ENCODE measurements at places on chromosomes 12 and 14. TPM values are rescaled to one million over a fixed set of nuclear protein-coding genes. Genes with fewer than 3 reads are reported as not detected.

DNA sequence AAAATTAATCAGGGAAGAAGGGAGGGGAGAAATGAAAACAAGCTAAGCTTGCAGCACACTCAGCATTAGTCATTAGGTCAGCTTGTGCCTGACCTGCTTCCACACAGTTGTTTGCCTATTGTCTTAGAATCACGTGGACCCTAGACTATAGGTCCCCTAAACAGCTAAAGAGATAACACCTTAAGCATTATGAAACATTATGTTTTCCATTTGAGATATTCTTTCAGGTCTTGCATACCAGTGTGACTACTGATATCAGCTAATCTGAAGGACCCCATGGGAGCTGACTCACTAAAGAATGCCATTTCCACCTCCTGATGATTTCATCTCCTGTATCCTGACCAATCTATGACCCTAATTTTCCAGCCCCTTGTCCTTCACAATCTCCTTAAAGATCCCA is 154.1 kb upstream of the FUT8 start:
- no peak overlapping the region for H3K27ac ChIP-seq
- no peaks in the 10 kb centered on the region for H3K4me1 ChIP-seq
- no peak overlapping the region for H3K4me3 ChIP-seq
- no peaks in the 10 kb centered on the region for H3K36me3 ChIP-seq
- no peaks in the 10 kb centered on the region for H3K27me3 ChIP-seq

DNA sequence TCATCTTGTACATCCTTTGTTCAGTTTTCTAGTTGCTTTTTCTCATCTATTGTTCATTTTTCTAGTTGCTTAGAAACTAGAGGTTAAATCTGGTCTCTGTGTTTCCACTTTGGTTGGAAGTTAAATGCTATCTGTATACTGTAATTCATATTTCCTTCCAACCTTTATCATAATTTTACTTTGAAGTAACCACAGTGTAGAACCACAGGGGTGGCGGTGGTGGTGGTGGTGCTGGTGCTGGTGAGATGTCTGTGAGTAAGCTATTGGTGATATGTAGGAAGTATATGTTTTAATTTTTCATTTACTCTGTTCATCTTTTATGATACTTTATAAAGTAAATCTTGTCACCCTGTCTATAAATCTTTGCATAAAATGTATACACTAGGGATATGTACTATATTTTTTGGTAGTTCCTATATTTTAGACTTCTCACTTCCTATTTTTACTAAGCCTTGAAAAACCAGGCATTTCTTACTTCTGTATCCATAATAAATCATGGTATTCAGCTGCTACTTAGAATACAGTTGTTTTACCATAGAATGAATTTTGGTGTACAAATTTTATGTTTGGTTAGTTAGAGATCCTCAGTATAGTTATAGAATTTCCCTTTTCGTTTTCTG is 31.9 kb downstream of the CCDC91 start:
- H3K4me3 ChIP-seq, result peak overlapping the region; percentile 72
- H3K27ac ChIP-seq, result peak overlapping the region; percentile 52
- no peaks in the 10 kb centered on the region for H3K27me3 ChIP-seq
- peak; percentile 11 for DNase-seq
- H3K4me1 ChIP-seq, result peaks cover 39% of the 10 kb centered on the region
- peaks cover 9% of the 10 kb centered on the region for H3K36me3 ChIP-seq

Gene FOXG1
- total RNA-seq, result not detected

Gene CLEC2B
- 90.8 TPM for total RNA-seq

Gene SLC8A3
- total RNA-seq, result 0.37 TPM

GRCh38 chr12:67531501-67531900 is 117.0 kb upstream of the DYRK2 start:
- H3K4me3 ChIP-seq, result no peak overlapping the region
- H3K27ac ChIP-seq, result no peak overlapping the region
- peaks cover 3% of the 10 kb centered on the region for H3K27me3 ChIP-seq
- peaks cover 3% of the 10 kb centered on the region for H3K4me1 ChIP-seq

- no peak overlapping the region for H3K4me3 ChIP-seq
- no peaks in the 10 kb centered on the region for H3K27me3 ChIP-seq
- H3K4me1 ChIP-seq, result peaks cover 36% of the 10 kb centered on the region
- H3K27ac ChIP-seq, result no peak overlapping the region
- DNase-seq, result no peak
Observed at GRCh38 chr12:27868139-27868538, 88.1 kb upstream of the MANSC4 start.

DNA sequence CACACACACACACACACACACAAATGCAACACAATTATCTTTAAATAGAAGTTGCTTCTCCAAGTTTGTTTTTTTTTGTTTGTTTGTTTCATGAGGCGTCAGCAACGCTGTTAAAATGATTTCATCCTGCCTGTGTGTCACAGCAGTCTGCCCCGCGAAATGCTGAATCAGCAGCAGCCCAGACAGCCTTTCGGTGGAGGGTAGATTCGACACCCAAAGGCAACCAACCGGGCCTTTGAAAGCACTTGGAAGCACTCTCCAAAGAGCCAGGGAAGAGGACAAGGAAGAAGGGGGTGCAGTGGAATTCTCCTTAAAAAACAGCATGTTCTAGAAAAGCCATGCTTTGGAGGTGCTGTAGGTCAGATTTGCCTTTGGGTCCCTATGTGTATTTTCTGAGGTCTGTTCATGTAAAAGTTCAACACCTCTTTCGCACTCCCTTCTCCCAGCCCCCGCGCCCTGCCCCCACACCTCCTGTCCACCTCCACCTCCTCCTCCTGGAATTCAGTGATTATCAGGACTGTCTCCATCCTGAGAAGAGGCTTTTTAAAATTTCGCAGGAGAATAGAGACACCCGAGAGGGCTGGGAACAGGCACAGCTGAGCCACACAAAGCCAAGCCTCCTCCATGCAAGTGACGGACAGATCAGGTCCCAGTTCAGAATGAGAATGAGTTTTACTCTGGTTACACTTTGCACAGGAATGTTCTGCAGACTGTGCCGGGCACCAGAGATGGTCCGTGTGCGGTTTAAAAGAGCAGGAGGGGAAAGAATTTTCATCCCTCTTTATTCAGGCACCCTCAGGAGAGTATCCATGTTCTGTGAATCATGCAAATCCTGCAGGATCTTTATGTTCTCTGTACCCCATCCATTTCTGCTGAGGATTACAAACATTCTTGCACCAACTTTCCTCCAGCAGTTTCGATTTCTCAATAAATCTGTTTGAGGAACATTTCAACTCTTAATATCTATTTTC is 177.9 kb downstream of the ETV6 start:
- H3K36me3 ChIP-seq, result peaks cover 5% of the 10 kb centered on the region
- no peaks in the 10 kb centered on the region for H3K27me3 ChIP-seq
- DNase-seq, result no peak
- H3K27ac ChIP-seq, result no peak overlapping the region

Gene OR4E2
- total RNA-seq, result not detected

Gene NKX2-1
- not detected for total RNA-seq

DNA sequence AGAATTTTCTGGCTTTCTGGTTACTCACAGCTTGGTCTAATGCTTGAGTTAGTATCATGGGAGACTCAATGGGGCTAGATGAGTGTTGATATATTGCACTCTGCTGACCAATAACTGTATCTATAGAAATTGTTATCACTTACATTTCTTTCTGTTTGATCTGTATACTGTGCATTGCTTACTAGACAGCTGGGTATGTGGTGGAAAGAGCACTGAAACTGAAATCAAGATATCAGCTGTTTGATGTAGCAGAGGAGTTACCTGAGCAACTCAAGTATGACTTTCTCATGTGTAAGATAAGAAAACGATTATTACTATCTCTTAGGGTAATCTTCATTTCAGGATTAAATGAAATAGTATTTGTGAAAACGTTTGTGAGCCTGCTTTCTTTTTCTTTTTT is 183.0 kb downstream of the SLC15A5 start:
- no peak overlapping the region for H3K27ac ChIP-seq
- no peak overlapping the region for H3K4me3 ChIP-seq
- H3K4me1 ChIP-seq, result no peaks in the 10 kb centered on the region
- no peak for DNase-seq
- H3K36me3 ChIP-seq, result no peaks in the 10 kb centered on the region

DNA sequence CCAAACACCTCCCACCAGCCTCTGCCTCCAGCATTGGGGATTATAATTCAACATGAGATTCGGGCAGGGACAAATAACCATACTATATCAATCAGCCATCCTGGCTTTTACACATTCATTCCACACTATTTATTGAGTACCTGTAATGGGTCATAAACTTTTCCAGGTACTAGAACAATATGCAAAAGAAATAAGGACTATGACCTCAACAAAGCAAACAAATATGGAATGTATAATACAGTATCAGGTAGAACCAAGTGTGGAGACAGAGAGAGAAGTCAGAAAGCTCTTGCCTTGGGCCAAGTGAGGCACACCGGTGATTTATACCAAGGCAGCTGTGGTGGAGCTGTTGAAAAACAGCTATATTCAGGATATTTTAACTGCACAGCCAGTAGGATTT is 116.3 kb downstream of the TSPAN8 start:
- H3K27me3 ChIP-seq, result no peaks in the 10 kb centered on the region
- no peaks in the 10 kb centered on the region for H3K36me3 ChIP-seq
- H3K27ac ChIP-seq, result no peak overlapping the region
- H3K4me3 ChIP-seq, result no peak overlapping the region
- no peaks in the 10 kb centered on the region for H3K4me1 ChIP-seq

- H3K27ac ChIP-seq, result peak within 1 kb of the TSS; percentile 55
- H3K36me3 ChIP-seq, result peaks cover 7% of the 10 kb centered on the region
- peaks cover 13% of the 10 kb centered on the region for H3K4me1 ChIP-seq
- peak within 1 kb of the TSS; percentile 95 for H3K4me3 ChIP-seq
Observed at GRCh38 chr14:70416725-70417349, at the start of gene SYNJ2BP. Gene SYNJ2BP, minus strand, starts transcription at chr14:70417090. Its CDS starts 127 bp downstream, at chr14:70416963.

DNA sequence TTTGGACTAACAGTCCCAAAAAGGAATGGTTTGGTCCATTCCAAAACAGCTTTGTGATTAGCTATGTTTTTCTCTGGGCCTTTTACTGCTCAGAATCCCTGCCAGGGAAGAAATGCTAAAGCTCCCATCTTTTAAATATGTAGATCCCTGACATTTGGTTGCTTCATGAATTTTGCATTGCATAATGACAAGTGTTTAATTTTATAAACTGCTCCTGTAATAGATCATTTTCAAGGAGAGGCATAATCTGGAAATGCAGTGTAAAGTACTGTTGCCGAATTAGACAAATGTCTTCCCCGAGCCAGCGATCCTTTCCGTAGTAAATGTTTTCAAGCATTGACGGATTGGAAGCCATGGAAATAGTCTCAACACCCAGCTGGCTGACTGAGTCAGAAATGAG is 291.3 kb upstream of the PRKD1 start:
- no peak overlapping the region for H3K4me3 ChIP-seq
- H3K36me3 ChIP-seq, result no peaks in the 10 kb centered on the region
- no peak for DNase-seq
- no peak overlapping the region for H3K27ac ChIP-seq

Gene CIDEB
- total RNA-seq, result 13.2 TPM

GRCh38 chr12:11075642-11076041 is 13.5 kb upstream of the TAS2R46 start:
- DNase-seq, result no peak
- no peak overlapping the region for H3K27ac ChIP-seq
- no peaks in the 10 kb centered on the region for H3K4me1 ChIP-seq
- H3K36me3 ChIP-seq, result no peaks in the 10 kb centered on the region
- H3K4me3 ChIP-seq, result no peak overlapping the region

DNA sequence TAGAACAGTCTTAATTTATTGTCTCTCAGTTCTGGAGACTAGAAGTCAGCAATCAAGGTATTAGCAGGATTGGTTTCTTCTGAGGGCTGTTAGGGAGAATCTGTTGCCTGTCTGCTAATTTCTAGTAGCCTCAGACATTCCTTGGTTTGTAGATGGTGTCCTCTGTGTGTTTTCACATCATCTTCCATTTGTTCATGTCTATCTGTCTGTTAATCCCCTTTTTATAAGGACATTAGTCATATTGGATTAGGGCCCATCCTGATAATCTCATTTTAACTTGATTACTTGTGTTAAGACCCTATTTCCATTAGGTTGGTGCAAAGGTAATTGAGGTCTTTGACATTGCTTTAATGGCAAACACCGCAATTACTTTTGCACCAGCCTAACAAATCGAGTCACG is 34.3 kb downstream of the TBC1D15 start:
- H3K4me1 ChIP-seq, result peaks cover 14% of the 10 kb centered on the region
- no peak overlapping the region for H3K4me3 ChIP-seq
- H3K27ac ChIP-seq, result no peak overlapping the region

DNA sequence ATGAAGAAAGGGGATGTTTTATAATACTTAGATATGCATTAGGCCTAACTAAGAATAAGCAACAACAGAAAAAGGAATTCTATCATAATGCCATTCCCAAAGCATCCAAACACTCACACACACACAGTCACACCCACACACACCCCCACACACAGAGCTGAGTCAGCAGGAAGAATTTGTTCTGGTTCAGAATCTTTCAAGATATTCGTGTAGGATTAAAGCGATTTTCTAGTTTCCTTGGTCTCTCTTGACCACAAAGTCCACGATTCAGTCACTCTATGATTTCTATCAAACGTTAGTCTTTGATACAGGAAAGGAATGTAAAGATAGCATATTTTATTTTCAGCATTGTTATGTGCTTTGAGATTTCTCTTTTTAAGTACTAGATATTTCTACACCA is 382.6 kb upstream of the DCN start:
- H3K27ac ChIP-seq, result no peak overlapping the region
- no peak for DNase-seq
- no peaks in the 10 kb centered on the region for H3K27me3 ChIP-seq
- H3K4me3 ChIP-seq, result no peak overlapping the region
- H3K4me1 ChIP-seq, result peaks cover 4% of the 10 kb centered on the region
- H3K36me3 ChIP-seq, result no peaks in the 10 kb centered on the region

GRCh38 chr12:47281667-47282171 is 202.0 kb upstream of the AMIGO2 start:
- H3K27me3 ChIP-seq, result no peaks in the 10 kb centered on the region
- no peaks in the 10 kb centered on the region for H3K36me3 ChIP-seq
- peaks cover 13% of the 10 kb centered on the region for H3K4me1 ChIP-seq
- H3K27ac ChIP-seq, result no peak overlapping the region
- H3K4me3 ChIP-seq, result no peak overlapping the region
- DNase-seq, result no peak

Gene PRIMA1
- total RNA-seq, result not detected

DNA sequence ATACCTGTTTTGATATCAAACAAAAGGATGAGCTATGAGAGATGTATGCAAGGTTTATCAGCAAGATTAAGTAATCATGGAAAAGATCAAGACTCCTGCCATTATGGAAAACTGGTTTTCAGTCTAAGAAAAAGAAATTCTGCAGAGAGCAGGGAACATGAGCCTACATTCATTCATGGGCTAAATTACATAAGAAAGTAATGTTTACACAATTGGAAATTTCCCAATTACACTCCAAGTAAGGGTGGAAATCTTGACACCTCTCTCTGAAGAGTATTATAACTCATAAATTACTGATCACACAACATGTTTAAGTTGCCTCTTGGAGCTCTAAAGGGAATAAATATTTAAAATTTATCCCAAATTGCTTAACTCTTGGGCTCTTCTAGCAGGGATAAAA is 206.2 kb downstream of the SLC6A15 start:
- no peak for DNase-seq
- H3K27me3 ChIP-seq, result no peaks in the 10 kb centered on the region
- H3K36me3 ChIP-seq, result no peaks in the 10 kb centered on the region
- H3K4me3 ChIP-seq, result no peak overlapping the region
- H3K4me1 ChIP-seq, result no peaks in the 10 kb centered on the region

Gene MYO1H
- total RNA-seq, result not detected

Gene ITGB7
- 297 TPM for total RNA-seq

- H3K36me3 ChIP-seq, result no peaks in the 10 kb centered on the region
- peaks cover 3% of the 10 kb centered on the region for H3K27me3 ChIP-seq
- no peaks in the 10 kb centered on the region for H3K4me1 ChIP-seq
- H3K4me3 ChIP-seq, result no peak overlapping the region
- no peak overlapping the region for H3K27ac ChIP-seq
Observed at GRCh38 chr12:30952015-30952414, 25.5 kb downstream of the TSPAN11 start.

Gene BICDL1
- total RNA-seq, result 134 TPM

GRCh38 chr12:388541-389141 is 479 bp downstream of the KDM5A start:
- peak; percentile 77 for DNase-seq
- H3K4me1 ChIP-seq, result peaks cover 44% of the 10 kb centered on the region
- H3K4me3 ChIP-seq, result peak overlapping the region; percentile 99

Gene ANO2
- 0.10 TPM for total RNA-seq
